Activated effector memory CD4-positive, alpha-beta T cell treated with Interleukin-2 at 50 U/mL for 16 hours (primary cell): ENCODE measurements at places on chromosomes 7 and 10.
A peak's percentile ranks its signal among the peaks of the same experiment; 100 is the strongest.

- peak; percentile 60 for DNase-seq
Observed at GRCh38 chr7:50304911-50305582, 531 bp downstream of the IKZF1 start.

DNA sequence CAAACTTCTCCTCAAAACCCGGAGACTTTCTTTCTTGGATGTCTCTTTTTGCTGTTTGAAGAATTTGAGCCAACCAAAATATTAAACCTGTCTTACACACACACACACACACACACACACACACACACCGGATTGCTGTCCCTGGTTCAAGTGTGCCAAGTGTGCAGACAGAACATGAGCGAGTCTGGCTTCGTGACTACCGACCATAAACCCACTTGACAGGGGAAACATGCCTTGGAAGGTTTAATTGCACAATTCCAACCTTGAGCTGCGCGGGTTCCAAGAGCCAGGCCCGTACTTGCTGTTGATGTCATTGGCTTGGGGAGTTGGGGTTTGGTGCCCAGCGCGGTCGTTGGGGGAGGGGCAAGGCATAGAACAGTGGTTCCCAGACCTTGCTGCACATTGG is 1.7 kb downstream of the EGFR start:
- DNase-seq, result no peak

- DNase-seq, result no peak
Observed at GRCh38 chr7:71752171-71752935, 620.4 kb downstream of the GALNT17 start.

- no peak for DNase-seq
Observed at GRCh38 chr7:137981668-137982067, 20.2 kb downstream of the CREB3L2 start.

DNA sequence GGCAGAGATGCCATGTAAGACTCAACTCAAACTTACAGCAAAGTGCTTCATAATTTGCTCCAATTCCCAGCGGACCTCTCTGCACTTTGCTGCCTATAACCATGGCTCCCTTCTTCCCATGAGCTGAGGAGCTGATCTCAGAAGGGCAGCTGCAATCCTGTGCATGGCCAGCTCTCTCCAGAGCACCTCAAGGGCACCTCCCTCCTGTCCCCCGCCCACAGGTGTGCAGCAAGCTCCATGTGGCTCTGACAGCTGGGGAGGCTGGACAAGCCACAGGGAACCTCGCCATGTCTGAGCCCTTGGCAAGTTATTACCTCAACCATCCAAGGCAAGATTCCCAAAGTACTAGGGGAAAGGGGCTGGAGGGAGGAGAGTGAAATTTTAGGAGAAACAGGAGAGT is 61.1 kb upstream of the DDC start:
- no peak for DNase-seq

DNA sequence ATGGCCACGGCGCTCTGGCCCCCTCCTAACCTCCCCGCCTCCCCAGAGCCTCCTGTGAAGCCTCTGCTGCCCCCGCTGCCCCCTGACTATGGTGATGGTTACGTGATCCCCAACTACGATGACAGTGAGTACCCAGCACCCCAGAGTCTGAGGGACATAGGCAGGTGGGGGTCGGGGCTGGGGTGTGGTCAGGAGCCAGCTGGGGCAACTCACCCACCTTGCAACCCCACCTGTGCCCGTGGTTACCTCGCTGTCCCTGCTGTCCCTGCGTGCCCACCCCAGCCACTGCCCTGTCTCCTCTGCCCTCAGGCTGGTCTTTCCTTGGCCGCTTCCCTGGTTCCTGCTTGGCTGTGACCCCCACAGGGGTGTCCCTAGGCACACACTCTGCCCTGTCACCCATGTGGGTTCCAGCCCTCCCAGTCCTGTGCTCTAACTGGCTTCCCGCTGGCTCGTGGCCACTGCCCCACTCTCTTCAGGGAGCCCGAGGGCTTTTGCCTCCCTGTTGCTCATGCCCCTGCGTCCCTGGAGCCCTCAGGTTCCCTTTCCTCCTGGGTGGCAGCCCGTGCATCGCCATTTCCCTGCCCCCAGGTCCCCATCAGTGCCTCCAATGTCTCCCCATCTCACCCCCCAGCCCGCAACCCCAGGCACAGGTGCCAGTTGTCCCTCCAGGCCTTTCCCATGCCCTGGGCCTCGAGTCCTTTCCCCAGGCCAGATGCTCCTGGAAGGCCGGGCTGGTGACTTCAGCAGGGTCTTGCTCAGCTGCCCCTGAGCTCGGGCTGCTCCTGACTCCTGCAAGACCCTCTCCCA is 4.0 kb downstream of the AEBP1 start:
- DNase-seq, result no peak

GRCh38 chr7:67866054-67866453 is 869.4 kb downstream of the TYW1 start:
- DNase-seq, result no peak

DNA sequence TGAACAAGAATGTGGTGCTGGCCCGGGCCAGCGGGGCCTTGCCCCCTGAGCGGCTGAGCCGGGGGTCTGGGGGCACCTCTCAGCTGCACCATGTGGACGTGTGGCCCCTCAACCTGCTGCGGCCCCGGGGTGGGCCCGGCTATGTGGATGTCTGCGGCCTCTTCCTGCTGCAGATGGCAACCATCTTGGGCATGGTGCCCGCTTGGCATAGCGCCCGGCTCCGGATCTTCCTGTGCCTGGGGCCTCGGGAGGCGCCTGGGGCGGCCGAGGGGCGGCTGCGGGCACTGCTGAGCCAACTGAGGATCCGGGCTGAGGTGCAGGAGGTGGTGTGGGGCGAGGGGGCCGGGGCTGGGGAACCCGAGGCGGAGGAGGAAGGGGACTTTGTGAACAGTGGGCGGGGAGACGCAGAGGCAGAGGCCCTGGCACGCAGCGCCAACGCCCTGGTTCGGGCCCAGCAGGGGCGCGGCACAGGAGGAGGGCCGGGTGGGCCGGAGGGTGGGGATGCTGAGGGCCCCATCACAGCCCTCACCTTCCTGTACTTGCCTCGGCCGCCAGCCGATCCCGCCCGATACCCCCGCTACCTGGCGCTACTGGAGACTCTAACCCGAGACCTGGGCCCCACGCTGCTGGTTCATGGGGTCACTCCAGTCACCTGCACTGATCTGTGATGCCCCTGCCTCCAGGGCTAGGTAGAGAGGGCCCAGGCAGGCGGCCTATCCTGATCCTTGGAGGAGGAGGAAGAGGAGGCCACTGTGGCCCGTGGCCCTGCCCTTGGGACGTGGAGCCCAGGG is 1.1 kb upstream of the TRIP6 start:
- no peak for DNase-seq

- DNase-seq, result no peak
Observed at GRCh38 chr7:92002720-92003119, 62.1 kb downstream of the AKAP9 start.

DNA sequence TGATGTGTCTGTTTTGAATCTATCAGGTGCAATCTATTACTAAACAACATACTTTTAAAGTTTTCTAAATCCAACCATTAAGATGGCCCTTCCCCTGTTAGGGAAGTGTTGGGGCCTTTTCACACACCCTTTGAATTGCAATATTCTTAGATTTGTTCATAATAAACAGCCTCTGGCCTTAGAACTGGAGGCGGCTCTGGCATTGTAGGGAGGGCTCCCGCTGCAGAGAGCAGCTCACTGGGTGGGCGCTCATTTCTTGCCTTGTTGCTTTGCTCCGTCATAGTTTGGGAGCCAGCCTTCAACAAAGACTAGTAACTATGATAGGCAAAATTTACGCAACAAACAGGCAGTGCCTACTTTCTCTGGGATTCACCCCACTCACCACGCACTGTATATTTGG is 4.2 kb upstream of the HOXA10 start:
- no peak for DNase-seq

- DNase-seq, result no peak
Observed at GRCh38 chr10:5343561-5343960, 21.2 kb upstream of the UCN3 start.

- no peak for DNase-seq
Observed at GRCh38 chr10:804787-805619, 115.5 kb upstream of the DIP2C start.

DNA sequence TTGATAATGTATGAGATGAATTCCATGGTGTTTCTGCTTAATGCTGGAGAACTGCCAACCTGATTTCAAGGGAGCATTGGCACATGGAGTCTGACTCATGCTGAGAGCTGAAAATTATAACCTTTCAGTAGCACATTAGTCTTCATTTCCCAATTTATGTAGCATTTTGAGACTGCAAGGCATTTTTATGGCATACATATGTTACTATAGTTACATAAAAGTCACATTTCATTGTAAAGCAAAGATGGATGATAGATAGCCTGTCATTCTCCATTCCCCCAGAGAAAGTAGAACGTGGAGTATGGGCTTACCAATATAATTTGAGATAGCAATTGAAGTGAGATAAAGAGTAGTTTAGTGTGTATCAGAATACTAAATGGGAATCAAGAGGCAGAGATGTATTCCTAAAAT is 103.1 kb downstream of the SLC16A9 start:
- no peak for DNase-seq

DNA sequence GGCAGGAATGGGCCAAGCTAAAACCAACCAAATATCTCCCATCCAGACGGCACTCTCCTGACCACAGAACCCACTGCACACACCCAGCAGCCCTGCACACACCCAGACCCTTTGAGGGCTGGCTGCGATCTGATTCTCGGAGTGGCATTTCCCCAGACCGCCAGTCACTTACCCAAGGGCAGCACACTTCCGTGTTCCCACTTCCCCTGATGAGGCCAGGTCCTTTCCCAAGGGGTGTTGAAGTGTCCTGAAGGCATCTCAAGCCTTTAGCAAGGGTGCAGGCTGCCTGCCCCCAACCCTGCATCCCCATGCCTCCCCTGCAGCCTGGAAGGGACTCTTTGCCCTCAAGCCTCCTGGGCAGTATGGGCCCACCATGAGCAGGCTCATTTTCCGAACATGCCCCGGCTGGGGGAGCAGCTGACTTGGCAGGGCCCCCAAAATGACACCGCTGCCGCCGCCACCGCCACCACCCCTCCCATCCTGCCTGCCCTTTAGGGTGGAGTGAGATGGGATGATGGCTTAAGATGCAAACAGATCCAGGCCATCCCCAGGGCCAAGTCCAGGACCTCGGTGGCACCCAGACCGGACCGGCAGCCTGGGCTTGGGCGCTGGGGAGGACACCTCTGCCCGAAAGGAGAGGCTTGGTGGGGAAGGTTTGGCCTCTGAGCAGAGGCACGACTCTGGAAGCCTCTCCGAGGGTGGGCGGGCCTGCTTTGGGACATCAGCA is 159.8 kb downstream of the NRF1 start:
- no peak for DNase-seq

DNA sequence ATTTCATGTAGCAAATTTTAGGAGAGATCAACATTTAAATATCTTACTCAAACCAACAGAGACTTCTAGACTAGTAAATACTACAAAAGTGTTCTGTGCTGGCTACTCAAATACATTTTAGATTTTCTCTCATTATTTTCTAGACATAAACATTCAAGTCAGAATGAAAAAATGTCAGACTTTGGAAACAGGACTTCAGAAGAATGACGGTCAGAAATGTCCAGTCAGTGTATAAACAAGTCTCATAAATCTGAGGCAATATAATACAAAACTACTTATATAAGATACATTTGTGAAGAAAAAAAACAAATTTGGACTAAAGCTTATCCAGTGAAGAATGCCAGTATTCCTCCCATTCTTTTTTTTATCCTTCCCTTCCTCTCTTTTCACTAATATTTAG is 25.9 kb downstream of the RNLS start:
- DNase-seq, result no peak

GRCh38 chr10:90319188-90319914 is 538.5 kb downstream of the HTR7 start:
- DNase-seq, result no peak

DNA sequence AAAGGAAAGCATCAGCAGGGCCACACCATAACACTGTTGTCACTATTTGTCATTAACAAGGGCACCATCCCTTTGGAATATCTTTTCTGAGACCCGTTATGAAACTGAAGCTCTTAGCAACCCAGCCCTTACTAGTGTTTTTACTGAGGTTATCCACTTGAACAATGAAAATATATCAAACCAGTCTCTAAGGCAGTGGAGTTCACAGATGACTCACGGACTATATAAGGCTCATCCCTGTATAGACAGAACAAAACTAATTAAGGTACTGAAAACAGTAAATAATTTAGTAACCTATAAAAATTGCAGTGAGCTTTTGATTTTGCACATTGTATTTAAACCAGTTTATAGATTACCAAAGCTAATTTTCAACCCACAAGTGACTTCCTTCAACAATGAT is 196.0 kb downstream of the ELAPOR2 start:
- no peak for DNase-seq

DNA sequence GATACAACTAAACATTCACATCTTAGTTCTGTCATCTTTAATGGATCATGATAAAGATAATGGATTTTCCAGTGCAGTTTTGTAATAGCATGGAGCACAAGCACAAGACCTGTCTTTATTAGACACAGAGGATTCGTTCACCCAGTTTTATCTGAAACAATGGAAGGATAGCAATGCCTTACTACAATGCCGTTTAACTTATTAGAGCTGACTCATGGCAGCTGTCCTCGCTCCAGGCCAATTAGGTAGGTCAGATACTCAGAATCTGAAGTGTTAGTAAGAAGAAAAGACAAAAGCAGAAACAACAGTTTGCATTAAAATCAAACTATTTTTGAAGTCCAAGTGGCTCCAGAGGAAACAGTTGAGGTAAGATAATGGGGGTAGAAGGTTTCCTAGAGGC is 12.8 kb downstream of the OR13A1 start:
- DNase-seq, result no peak

GRCh38 chr7:51066405-51066882 is 250.2 kb downstream of the COBL start:
- no peak for DNase-seq

DNA sequence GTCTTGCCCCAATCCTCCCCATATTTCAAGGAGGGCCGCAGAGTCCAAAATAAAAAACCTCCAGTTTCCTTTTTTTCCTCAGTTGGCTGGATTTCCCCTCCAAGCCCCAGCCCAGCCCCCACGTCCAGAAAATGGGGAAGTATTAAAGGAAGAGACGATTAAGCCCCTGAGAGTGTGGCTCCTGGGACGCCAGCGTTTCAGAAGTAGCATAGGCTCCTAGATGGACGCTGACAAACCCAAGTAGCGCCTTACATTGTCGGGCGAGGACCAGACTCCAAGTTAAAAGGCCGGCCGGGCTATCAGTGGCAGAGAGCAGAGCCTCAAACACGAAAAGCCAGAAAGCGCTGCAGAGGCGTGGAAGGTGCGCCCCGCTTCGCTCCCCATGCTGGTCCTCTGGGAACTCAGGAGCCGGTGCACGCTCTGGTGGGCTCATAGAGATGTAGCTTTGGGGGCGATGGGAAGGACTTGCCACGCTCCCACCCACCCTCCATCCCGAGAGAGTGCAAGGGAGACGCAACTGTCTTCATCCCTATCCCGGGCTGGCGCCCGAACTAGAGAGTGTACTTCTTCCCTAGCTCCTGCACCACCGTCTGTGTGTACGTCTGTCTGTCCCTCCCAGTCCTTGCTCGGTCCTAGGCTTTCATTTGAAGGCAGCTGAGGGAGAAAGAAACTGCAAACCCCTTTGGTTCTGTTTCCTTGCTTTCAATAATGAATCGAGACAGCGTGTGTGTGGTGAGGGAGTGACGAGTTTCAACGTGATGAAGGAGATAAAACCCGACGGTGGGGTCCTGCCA is 6.3 kb upstream of the EMX2 start:
- no peak for DNase-seq
